ENCODE measurements at places on chromosomes 4 and X. TPM values are rescaled to one million over a fixed set of nuclear protein-coding genes. Genes with fewer than 3 reads are reported as not detected.

FAM184B gene
- not detected for total RNA-seq

MID1 gene
- 12.1 TPM for total RNA-seq

PLS3 gene
- 642 TPM for total RNA-seq

SCML2 gene
- 3.3 TPM for total RNA-seq

SATL1 gene
- 0.15 TPM for total RNA-seq

ADGRG4 gene
- total RNA-seq, result 0.24 TPM

IDUA gene
- 53.0 TPM for total RNA-seq

ANXA3 gene
- 3.7 TPM for total RNA-seq

TMEM154 gene
- 1.8 TPM for total RNA-seq

MORF4L2 gene
- 540 TPM for total RNA-seq

CD38 gene
- total RNA-seq, result not detected

AKAP14 gene
- total RNA-seq, result not detected

FATE1 gene
- total RNA-seq, result not detected

TLL1 gene
- total RNA-seq, result 2.1 TPM

CT83 gene
- total RNA-seq, result not detected

C4orf50 gene
- total RNA-seq, result not detected

MTNR1A gene
- total RNA-seq, result 0.44 TPM

TKTL2 gene
- total RNA-seq, result not detected

ADH1C gene
- not detected for total RNA-seq

TCEAL2 gene
- total RNA-seq, result not detected

GPR82 gene
- total RNA-seq, result not detected

GASK1B gene
- 37.6 TPM for total RNA-seq

MAOA gene
- total RNA-seq, result 3.4 TPM

KLHL4 gene
- total RNA-seq, result 2.0 TPM

PDLIM3 gene
- 63.0 TPM for total RNA-seq

BCOR gene
- 11.0 TPM for total RNA-seq

CXorf49 gene
- not detected for total RNA-seq

IL2RG gene
- not detected for total RNA-seq

ANOS1 gene
- 23.1 TPM for total RNA-seq

C4orf46 gene
- 8.6 TPM for total RNA-seq

PNMA6F gene
- not detected for total RNA-seq

OTUD6A gene
- not detected for total RNA-seq

TRPC5OS gene
- not detected for total RNA-seq

STBD1 gene
- 15.0 TPM for total RNA-seq

BRCC3 gene
- 15.8 TPM for total RNA-seq

ABCG2 gene
- total RNA-seq, result 0.08 TPM

CWH43 gene
- total RNA-seq, result not detected

TRIM75 gene
- total RNA-seq, result not detected

SPP1 gene
- total RNA-seq, result 16.0 TPM

SYTL5 gene
- 0.26 TPM for total RNA-seq

AR gene
- 3.3 TPM for total RNA-seq

Measured in chondrocyte (in vitro differentiated cells).